ENCODE measurements at places on chromosomes 5 and 9.
A peak's percentile ranks its signal among the peaks of the same experiment; 100 is the strongest.

DNA sequence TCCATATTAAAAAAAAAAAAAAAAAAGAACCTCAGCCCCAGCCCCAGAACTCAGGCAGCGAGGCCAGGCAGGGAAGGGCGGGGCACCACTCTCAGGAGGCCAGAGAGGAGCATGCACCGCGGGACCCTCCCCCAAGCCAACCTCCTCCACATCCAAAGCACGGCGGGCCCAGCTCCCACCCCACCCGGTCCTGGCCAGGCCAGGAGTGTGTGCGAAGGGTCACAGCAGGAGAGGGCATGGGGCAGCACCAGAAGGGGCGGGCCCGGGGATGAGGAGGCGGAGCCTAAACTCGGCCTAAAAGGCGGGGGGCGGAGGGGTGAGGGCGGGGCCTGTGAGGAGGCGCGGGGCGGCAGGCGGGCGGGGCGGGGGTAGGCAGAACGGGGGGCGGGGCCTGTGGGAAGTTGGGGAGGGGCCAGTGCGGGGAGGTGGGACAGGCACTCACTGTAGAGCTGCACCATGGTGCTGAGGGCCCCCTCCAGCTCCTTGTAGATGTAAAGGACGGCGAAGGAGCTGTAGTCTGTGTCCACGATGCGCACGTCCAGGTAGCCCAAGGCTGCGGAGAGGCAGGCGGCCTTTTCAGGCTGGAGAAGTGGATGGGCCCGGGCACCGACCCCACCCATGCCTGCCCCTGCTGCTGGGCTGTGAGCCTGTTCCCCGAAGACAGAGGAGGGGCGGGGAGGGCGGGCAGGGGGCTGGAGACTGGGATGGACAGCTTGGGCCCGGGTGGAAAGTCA is 1.2 kb downstream of the LCN15 start:
- DNase-seq: no peak

DNA sequence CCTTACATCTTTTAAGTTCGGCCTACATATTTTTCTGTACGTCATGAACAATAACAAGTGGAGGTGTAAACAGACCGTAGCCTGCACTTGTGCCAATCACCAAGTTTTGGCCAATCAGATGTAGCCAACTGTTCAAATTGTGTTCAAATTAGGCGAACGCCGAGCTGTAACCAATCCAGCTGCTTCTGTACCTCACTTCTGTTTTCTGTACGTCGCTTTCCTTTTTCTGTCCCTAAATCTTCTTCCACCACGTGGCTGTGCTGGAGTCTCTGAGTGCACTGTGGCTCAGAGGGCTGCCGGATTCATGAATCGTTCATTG is 26.4 kb downstream of the TRIM14 start:
- DNase-seq: no peak

GRCh38 chr9:134648701-134649530 is 7.3 kb downstream of the COL5A1 start:
- DNase-seq: no peak

DNA sequence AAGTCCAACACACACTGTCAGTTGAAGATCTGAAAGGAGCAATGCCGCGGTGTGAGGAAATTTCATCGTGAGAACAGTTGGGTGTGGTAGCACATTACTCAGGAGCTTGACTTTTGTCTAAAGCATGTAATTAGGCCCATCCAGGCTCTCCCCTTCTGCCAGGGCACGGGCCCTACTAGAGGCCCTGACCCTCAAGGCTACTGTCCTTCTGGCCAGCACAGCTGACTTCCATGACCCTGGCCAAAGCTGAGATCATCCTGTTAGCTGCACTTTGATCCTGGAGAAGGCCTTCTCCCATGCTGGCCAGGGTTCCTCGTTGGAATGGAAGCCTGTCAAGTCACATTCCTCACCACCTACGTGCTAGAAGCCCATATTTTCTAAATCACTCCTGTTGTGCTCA is 77.8 kb upstream of the SLC1A3 start:
- no peak for DNase-seq

DNA sequence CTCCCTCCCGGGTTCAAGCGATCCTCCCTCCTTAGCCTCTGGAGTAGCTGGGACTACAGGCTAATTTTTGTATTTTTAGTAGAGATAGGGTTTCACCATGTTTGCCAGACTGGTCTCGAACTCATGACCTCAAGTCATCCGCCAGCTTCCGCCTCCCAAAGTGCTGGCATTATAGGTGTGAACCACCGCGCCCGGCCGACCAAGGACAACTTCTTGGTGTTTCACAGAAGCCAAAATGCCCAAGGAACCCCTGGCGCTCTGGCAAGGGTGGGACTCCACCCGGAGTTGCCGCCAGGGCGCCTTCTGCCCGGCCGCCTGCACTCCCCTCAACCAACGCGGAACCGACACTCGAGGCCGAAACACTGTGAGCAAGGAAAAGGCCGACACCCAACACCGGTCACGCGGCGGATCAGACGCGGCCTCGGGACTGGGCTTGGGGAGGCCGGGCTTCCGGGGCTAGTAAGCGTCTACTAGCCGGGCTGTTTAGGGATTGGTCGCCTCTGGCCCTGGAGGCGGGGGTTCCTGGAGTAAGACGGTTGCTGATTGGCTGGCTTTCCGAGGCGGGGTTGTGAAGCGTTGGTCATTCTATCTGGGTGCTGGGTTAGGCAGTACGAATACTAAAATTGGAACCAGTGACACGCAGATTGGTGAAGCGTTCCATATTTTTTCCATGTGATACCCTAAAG is 7.7 kb upstream of the CFAP157 start:
- peak; percentile 58 for DNase-seq

DNA sequence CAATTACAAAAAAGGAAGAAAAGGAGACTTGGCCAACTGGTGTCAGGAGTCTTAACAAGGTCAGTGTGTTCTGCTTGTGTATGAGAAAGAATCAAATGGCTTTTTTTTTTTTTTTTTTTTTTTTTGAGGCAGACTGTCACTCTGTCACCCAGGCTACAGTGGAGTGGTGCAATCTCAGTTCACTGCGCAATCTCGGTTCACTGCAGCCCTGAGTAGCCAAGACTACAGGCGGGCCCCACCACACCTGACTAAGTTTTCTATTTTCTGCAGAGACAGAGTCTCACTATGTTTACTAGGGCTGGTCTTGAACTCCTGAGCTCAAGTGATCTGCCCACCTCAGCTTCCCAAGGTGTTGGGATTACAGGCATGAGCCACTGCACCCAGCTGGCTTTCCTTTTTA is 3.1 kb upstream of the IL7R start:
- no peak for DNase-seq

DNA sequence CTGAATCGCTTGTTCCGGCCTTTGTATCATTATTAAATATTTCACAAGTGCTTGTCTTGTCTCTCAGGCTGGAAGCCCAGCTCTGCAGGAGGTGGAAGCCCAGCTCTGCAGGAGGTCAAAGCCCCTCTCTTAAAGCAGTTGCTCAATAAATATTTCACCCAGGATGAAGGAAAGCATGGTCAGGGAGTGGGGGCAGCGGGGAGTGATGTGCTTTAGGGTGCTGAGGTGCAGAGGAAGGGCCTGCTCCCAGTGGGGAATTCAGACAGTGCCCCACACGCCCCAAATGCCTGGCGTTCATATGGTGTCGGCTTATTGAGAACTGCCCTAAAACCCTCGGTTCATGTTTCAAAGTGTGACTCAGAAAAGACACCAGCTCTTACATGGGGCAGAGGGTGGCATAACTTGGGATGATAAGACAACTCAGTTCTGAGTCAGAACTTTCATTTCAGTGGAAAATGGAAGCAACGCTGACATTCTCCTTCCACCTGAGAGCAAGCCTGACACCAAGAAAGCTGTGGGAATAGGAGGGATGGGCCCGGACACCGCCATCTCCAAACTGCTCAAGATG is 114.3 kb upstream of the DAP start:
- DNase-seq: no peak

DNA sequence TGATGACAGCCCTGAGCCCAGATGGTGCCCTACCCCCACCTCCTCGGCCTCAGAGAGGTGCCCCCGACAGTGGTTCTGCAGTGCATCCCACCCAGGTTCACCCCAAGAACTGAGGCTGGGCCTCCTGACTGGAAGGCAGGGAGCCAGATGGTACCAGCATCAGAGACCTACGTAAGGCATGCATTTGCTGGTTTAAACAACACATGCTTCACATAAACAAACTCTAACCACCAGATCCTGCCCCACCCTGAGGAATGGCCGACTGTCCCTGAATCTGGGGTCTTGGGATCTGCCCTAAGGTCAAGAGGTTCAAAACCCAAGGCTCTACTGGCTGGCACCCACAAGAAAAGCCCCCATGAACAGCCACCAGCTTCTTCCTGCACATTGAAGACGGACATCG is 73.3 kb downstream of the SECISBP2 start:
- DNase-seq: no peak

DNA sequence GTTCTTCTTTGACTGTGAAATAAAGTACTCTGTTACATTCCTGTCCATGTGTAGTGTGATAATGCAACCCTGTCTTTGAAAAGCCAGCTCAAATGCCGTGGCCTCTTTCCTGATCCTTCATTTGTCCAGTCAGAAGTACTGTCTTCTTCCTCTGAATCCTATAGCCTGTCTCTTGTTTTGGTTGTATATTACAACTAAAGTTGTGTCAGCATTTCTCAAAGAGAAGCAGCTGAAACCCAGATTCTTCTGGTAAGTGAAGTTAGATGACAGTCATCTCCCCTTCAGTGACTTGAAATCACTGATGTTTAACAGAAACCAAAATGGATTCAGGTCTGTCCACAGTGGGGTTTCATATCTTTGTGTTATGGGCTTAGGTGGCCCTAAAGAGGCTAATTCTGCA is 196.2 kb downstream of the PCSK1 start:
- DNase-seq: no peak

DNA sequence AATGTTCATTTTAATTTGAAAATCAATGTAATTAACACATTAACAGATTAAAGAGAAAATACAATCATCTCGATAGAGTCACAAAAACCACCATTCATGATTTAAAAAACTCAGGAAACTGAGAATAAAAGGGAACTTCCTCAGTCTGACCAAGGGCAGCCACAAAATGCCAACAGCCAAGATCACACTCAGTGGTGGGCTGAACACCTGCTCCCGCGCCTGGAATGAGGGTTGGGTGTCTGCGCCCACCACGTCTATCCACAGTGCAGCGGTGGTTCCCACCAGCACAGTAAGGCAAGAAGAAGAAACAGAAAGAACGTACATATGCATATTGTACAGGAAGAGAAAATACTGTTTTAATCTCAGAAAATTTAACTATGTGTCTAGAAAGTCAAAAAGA is 11.7 kb upstream of the NSMF start:
- no peak for DNase-seq

DNA sequence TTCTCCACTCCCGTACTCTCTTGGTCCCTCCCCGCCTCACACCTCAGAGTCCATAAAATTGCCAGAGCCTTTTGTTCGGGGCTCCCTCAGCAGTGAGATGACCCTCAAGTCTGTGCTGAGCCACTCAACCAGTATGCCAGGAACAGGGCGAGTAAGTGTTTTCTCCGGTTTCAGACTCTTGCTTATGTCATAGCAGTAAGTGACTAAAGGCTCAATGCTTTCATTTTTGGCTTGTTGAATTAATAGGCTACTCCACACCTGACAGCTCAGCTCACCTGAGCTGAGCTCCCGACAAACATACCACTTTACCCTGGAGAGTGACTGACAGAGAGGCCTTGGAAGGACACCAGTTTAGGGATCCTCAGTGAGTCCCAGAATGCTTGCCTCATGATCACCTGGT is 30.5 kb downstream of the PCSK1 start:
- no peak for DNase-seq

- no peak for DNase-seq
Measured at GRCh38 chr9:89996116-89996515, 391.3 kb downstream of the GADD45G start.

- no peak for DNase-seq
Measured at GRCh38 chr5:141560151-141560550, 58.6 kb downstream of the DIAPH1 start.

DNA sequence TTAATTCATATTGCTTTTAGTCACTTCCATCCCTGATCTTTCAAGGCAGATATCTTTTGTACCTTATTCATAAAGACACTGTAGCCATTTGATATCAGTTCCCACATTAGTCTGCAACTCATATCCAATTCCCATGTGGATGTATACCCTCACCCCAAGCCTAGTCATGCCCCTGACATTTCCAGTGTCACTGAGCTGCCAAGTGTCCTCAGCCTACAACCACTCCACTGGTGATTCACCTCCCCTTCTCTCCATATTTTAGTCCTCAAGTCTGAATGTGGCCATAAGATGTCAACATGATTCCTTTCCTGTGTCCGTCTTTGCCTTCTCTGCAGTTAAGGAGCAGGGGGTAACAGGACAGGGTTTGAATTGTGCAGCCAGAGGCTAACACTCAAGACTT is 346.9 kb downstream of the RAB3C start:
- DNase-seq: no peak

DNA sequence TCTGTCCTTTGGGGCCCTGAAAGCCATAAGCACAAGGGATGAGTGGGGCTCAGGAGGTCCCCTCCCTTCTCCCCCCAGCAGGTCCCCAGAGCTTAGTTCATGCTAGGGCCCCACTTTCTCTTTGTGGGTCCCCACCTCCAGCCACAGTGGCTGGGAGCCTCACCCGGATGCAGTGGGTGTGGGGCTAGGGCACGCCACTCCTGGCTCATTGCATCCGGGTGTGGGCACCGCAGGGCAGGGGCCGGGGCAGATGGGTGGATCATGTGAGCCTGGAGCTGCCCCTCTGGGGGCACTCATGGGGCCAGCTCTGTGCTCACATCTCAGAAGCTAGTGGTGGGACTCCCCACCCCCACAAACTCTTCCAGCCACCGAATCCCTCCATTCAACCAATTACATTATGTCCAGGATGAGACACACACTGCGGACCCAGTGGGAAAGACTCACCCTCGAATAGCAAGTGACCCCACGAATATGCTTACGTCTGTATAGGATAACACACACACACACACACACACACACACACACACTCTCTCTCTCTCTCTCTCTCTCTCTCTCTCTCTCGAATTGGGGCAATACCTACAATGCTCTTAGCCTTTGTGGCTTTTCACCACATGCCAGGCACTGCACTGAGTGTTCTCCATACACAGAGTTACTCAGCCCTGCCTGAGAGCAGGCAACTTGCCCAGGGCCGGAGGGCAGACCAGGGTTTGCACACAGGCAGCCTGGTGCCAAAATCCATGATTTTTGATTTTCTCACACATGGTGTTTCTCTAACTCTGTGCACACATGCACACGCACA is 16.8 kb upstream of the PHYKPL start:
- no peak for DNase-seq

GRCh38 chr5:11174591-11174990 is 413.6 kb upstream of the DAP start:
- no peak for DNase-seq

DNA sequence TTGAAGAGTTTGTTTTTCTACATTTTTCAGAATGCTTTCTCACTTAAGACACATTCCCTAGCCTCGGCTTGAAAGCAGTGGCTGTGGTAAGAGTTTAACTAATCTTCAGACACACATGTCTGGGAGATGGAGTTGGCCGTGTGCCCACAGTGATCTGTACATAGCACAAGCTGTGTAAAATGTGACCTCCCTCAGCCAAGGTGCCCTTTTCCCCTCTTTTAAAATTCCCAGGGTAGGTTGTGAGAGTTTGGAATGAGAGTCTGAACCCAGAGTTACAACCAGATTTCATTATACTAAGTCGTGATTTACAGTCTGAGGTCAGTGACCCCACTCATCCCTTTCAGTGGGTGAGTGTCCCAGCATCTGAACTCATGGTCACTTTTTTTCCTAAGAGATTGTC is 230.4 kb downstream of the DOCK8 start:
- no peak for DNase-seq

- DNase-seq: no peak
Measured at GRCh38 chr5:97601651-97602050, 418.6 kb upstream of the RIOK2 start.

GRCh38 chr9:124041817-124042116 is 30.2 kb downstream of the LHX2 start:
- no peak for DNase-seq

- no peak for DNase-seq
Measured at GRCh38 chr9:25260046-25260445, 418.2 kb downstream of the TUSC1 start.

GRCh38 chr9:19173598-19174125 is 46.4 kb upstream of the PLIN2 start:
- no peak for DNase-seq
